ENCODE measurements at places on chromosomes 4 and X.
A peak's percentile ranks its signal among the peaks of the same experiment; 100 is the strongest.

DNA sequence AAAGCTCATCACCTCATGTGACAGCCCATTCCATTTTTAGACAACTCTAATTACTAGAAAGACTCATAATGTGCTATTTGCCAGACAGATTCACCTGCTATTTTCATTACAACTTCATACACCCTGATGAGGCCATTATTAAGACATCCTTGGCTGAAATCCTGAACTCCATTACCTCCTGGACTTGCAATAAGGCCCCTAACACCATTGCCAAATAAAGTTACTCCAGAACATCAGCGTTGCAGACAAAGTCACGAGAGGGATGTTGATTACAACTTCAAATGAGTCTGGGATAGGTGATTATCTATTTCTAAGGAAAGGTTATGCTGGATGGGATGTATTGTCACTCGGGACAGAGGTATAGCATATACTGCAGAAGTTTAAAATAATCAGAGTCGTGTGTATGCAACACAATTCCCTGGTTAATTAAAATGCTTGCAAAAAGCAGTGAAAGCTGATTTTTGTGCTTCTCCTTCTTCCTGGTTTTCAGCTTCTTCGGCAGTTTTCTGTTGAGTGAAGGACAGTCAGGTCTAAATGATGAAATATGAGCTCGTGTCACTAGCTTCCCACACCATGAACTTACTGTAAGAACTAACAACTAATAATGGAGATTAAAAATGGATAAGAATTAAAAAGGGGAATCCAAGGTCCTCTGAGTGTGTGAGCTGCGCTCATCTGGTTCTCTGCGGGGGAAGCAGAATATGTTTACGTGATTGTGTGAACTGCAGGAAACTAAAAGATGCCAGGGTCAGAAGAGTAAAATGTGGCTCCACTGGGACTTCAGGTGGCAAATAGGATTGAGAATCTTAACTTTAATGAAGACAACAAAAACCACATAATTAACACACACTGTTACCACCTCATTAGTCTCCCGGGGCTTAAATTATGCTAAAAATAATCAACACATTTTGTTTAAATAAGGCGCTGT, 17.6 kb upstream of the SOD3 start:
- DNase-seq: no peak

GRCh38 chrX:37989304-37989703, 17.0 kb upstream of the SYTL5 start:
- no peak for DNase-seq

DNA sequence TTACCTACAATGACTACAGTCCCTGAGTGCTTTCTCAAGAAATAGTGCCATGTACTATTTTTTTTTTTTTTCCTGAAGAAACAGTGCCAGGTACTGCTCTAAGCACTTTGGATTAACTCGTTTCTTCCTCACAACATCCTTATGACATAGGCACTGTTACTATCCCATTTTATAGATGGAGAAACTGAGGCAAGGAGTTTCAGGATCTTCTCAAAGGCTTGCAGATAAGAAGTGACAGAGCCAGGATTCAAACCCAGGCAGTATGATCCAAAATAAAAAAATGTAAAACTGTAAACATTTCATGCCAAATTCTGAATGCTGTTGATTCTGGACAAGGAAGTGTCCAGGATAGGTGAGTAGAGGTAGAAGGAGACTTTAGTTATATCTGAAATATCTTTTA, 1.1 kb downstream of the FANCB start:
- DNase-seq: no peak

DNA sequence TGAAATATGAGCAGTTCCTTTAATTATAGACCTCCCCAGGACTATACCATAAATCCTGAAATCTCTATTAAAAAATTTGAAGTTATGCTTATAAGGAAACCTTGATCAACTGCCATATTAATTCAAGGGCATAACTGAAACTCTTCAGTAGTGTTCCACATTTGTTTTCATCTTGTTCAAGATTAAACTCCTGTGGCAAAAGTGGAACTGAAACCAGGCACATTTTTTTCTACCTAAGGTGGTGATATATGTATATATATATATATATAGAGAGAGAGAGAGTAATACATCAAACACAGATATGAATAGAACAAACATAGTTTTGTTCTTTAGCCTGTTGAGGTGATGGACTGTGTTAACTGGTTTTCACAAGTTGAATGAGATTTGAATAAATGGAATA, 287.9 kb downstream of the DACH2 start:
- no peak for DNase-seq

DNA sequence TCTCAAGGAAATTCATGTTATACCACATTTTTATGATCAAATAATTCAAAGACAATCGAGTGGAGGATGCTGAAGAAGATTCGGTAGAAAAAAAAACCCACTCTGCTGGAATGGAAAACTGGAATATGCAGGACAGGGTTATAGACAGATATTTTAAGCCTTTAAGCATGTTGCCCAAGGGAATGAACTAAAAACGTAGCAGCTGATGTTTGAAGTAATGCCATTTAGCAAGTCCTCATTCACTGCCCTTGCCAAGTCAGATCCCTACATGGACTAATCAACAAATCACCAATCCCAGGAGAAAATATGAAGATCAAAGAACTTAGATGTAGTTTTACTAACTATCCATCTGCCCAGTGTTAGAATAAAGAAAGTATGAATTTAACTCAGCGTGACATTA, 75.6 kb upstream of the ETNPPL start:
- DNase-seq: no peak

GRCh38 chr4:108830509-108831244, 67.8 kb upstream of the ETNPPL start:
- DNase-seq: no peak

DNA sequence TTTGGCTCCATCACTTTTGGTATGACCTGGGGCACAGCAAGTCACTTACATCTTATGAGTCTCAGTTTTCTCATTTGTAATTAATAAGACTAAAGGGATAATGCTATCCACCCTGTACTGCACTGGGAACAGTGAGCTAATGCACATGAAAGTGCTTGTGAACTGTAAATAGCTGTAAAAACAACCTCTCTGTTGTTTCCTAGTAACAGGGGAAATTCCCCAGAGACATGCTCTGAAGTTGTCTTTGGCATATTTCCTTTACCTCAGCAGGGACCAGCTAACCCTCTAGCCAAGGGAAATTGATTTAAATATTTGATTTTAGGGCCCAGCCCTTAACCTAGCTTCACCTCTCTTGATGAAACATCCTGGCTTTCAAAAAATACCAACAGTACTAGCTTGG, 6.1 kb upstream of the CYSLTR1 start:
- DNase-seq: peak; percentile 60

GRCh38 chr4:188015025-188015940, 19.7 kb downstream of the ZFP42 start:
- no peak for DNase-seq

- DNase-seq: no peak
These were observed 80.3 kb upstream of the DCLK2 start for GRCh38 chr4:149997881-149998421.

GRCh38 chrX:65331371-65331770, 203.2 kb downstream of the LAS1L start:
- no peak for DNase-seq

- no peak for DNase-seq
These were observed 208.9 kb downstream of the GBA3 start for GRCh38 chr4:22901631-22902030.

DNA sequence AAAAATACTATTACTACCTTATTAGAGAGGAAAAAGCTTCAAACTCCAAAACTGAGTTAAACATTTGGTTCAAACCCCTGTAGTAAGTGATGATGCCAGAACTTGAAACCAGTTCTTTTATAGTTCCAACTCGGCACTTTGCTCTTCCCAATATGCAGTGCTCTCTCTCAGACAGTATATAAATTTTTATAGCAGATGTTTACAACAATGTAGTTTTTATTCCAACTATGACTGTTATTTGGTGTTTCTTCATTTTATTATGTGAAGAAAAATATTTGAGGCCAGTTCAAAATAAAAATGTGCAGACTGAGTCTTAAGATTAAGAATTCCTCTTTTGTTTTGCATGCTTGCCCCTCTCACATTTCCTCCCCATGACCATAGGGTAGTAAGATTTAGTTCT, 2.9 kb upstream of the PPP4R3C start:
- DNase-seq: no peak

DNA sequence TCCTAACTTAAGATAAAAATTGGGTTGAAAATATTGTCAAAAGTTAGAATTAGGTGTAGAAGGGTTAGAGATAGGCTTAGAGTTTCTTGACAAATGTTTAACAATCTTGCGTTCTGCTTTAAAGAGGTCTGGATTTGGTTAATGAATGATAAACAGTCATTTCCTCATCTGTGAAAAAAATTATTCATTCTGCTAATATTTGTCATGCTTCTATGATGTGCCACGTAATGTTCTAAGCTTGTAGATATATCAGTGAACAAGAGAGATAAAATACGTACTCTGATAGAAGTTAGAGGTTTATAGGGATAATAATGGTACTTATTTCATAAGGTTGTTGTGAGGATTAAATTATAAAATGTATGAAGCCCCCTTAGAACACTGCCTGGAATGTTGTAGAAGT, 443.0 kb upstream of the GALNT7 start:
- DNase-seq: no peak

DNA sequence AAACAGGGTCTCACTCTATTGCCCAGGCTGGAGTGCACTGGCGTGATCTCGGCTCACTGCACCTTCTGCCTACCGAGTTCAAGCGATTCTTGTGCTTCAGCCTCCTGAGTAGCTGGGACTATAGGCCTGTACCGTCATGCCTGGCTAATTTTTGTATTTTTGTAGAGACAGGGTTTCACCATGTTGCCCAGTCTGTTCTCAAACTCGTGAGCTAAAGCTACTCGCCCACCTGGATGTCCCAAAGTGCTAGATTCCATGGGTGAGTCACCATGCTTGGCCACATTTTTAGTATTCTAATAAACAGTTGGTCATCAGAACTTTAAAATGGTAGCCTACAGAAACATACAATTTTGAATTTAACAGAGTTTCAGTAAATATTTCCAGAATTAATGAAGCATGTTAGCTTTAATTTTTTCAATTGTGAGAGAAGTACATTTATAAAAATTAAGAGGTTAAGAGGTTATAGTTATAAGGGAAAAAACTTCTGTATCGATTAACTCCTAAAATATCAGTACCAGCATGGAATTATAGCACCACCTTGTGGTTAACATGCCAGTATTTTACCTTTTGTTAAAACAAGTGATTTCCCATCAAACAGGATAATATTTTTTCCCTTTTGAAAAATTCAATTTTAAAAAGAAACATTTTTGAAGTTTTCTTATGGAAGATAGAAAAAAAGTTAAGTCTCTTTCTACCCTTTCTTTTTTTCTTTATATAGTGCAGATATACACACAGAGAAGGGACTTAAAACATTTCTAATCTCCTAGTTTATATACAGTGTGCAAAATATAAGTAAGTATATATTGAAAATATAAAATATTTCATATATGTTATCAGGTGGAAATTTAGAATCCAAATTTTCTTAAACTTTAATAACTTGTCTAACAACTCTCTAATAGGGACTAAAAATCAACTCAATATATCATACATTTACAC, 35.4 kb downstream of the CEP44 start:
- peak; percentile 45 for DNase-seq

- DNase-seq: no peak
These were observed 32.8 kb upstream of the GLRB start for GRCh38 chr4:157043131-157043530.

DNA sequence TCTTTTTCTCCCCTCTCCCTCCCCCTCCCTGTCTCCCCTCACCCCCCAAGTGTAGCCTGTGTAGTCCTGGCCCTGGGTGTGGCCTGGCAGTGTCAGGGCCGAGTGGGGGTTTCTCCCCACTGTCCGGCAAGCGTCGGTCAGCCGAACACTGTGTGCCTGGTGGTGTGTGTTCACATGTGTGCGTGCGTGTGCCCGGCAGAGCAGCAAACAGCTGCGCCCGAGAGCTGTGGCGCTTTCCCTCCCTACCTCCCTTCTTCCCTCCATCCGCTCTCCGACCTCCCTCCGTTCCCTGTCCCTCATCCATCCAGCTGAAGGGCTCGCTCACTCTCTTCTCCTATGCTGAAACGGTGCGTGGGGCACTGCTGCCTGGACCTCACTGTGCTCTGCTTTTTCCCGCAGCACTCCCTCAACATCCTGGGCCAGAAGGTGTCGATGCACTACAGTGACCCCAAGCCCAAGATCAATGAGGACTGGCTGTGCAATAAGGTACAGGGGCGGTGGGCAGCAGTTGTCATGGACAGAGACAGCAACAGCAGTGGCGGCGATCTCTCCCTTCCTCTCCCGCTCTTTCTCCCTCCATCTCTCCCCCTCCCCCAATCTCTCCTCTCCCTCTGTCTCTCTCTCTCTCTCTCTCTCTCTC, 17.4 kb upstream of the UBA1 start:
- no peak for DNase-seq

DNA sequence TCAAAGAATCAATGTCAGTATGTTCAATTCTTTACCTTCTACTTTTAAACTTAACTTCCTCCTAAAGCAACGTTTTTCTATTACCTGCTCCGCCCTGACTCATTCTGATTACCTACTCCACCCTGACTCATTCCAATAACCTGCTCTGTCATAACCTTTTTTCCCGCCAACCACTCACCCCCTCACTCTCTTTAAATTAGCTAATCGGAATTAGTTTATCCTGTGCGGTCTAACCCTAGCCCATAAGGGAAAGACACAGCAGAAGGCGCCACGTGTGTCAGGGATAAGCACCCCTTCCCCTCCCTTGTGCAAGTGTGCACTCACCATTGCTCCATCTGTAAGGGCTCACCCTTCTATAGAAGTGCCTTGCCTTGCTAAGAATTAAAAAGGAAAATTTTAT, 64.4 kb downstream of the EIF4E start:
- no peak for DNase-seq

DNA sequence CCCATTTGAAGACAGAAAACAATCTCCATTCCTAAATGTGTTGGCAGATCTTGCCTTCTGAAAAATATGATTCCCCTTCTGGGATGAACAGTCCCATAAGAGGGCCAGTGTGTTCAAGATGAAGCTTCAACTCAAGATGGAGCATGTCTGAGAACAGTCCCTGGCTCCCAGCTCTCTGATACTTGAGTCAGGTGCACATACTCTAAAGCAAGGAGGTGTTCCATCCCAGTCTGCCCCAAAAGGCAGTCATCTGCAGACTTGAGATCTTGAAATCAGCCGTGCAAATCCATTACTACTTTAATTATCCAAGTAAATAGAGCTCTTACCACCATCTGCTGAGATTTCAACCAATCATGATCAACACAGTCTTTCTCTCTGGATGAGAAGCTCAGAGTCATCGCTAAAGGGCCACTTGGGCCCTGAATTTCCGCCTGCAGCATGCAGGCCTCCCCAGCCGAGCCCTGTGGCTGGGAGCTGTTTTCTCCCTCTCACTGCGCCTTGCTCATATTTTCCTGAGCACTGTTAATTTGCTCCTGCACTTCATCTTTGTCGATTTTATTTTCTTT, 22.2 kb downstream of the CCDC149 start:
- no peak for DNase-seq

DNA sequence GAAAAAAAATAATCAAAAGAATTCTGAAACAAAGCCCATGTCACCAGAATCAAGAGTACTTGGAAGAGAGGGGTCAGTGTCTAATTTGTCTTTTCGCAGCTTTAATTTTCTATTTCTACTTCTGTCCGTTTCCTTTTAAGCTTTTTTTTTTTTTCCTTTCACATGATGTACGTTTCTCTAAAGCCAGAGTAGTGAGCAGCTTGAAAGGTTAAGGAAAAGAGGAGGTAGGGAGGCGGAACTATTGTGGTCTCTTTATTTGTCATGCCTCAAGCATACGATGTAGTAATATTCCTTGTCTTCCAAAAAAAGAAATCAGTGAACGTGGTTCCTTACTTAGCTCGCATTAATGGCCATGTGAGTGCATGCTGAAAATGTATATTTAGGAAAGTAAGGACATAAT, 311.5 kb downstream of the TENM3 start:
- no peak for DNase-seq
